ENCODE measurements at places on chromosomes 6 and 20.

- DNase-seq, result no peak
Observed at GRCh38 chr6:151288712-151289398, 49.1 kb downstream of the AKAP12 start.

DNA sequence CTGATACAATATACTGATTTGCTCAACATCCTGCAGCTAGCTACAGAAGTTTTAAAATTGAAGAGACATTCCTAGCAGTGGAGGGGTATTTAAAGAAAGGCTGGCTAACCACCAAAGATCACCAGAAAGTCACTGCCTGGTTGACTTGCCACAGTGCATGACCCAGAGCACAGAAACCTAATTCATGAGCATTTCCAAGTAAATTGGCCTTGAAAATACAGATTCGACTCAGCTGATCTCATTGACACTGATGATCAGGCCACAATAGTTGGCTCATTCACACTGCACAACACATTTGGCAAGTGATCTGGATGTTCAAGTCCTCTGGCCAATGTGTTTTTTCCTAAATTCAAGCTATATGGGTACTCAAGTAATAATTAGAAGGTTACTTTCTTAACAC, 13.3 kb upstream of the TDRD6 start:
- no peak for DNase-seq

GRCh38 chr6:29597184-29597583, 12.3 kb downstream of the OR2H2 start:
- DNase-seq, result no peak

- no peak for DNase-seq
Observed at GRCh38 chr6:163688739-163689362, 274.3 kb downstream of the QKI start.

- DNase-seq, result no peak
Observed at GRCh38 chr20:8790442-8791074, 278.3 kb upstream of the PLCB4 start.

- DNase-seq, result no peak
Observed at GRCh38 chr20:52275181-52275691, 83.7 kb upstream of the ZFP64 start.

GRCh38 chr6:65231616-65232015, 475.4 kb downstream of the EYS start:
- DNase-seq, result no peak

- DNase-seq, result no peak
Observed at GRCh38 chr20:23774081-23774480, 23.3 kb upstream of the CST1 start.

DNA sequence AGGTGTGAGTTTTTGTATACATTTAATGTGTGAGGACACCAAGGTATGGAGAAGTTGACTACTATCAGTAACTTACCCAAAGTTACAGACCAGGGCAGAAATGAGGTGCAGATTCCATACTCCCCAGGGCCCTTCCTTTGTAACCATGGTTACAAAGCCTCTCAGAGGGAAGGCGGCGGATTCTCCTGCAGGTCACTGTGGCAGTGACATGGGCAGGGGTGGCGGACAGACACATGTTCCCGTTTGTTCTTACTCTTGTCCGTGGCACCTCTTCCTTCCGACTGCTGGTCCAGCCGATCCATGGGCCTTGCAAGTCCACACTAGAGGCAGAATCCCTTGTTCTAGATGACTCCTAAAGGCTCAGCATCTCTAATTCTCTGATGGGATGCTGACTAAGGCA, 43.0 kb downstream of the PDYN start:
- DNase-seq, result no peak
